ENCODE measurements at places on chromosomes 2 and 18.

DNA sequence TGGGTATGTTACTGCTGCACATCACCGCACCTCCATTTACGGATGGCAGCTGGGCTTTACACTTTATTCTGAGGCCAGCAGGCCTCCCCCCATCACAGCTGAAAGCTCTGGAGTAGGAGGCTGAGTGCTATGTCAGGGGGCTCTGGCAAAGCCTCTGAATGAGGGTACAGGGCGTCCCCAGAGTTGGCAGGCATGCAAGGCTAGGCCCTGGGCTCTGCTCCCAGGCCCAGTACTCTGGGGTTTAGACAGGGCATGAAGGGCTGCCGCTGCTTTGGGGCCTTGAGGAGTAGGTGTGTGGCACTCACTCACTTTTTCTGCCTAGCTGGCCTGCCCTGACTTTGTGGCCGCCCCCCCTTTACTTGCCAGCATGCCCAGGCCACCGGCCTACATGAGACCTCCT lies 90.8 kb downstream of the WDSUB1 start:
- DNase-seq, result no peak

DNA sequence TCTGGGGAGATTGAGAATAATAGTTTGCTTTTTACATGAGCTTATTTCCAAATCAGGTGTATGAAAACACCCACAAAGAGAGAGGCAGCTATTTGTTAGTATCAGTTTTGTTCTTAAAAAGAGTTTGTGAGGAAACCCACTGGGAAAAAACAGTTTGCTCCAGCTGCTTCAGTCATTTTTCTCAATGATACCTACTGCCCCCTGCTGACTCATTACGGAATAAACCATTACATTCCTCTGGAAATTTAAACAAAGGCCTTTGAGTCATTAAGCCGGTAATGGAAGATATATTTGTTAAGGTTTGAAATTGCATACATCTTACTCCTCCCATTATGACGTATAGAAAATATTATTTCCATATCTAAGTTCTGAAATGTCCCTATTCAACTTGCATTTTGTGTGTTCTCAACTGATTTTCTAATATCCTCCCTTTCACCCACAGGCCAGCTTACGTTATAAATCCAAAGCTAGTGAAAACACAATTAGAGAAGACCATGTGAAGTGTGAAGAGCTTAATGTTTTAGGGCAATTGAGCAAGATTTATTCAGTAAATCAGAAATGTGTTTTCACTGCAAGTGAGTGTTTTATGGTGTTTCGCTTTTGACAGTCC lies 761.6 kb downstream of the DSC3 start:
- DNase-seq, result peak; percentile 5

GRCh38 chr2:183063083-183063482 lies 15.5 kb upstream of the DUSP19 start:
- no peak for DNase-seq

DNA sequence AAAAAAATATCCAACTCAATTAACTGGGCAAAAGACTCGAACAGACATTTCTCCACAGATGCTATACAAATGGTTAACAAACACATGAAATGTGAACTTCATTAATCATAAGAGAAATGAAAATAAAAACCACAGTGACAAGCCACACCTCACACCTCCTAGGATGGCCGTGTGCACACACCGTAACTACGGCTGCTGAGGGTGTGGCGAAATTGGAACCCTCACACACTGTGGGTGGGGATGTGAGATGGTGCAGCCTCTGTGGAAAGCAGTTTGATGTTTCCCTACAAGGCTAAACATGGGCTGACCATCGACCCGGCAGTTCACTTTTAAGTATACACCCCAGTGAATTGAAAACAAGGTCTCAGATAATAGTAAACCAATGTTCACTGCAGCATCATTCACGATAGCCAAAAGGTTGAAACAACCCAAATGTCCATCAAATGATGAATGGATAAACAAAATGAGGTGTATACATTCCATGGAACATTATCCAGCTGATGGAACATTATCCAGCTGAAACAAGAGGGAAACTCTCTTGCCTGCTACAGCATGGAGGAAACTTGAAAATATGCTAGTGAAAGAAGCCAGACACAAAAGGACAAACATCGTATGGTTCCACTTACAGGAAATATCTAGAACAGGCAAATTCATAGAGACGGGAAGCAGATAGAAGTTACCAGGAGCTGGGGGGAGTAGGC lies 32.2 kb downstream of the ZAP70 start:
- DNase-seq, result no peak

DNA sequence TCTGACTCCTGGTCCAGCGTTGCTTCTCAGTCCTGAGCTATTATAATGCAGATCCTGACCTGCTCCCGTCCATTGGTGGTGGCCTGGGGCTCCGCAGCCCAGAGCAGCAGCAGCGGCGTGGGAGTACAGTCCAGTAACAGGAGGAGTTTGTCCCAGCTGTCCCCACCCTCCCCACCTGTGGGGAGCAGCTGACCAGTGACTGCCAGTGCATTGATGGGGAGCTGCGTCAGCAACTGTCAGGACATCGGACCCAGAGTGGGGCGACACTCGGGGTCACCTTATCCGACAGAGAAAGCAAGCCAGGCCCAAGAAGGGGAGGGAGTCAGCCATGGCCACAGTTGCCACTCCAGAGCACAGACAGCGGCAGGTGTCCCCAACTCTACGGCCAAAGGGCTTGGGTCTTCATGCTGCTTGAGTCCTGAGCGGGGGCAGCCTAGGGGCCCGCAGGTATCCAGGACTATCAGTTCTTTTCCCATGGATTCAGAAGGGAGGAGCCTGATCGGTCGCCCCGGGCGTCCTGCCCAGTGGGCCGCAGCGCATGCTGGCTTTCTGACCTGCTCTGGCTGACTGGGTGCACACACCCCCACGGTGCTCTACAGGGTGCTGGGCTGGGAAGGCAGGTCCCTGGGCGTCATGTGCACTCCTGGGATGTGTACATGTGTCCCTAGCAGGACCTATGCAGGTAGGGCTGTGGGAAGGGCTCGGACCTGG lies 29.7 kb downstream of the DNMT3A start:
- no peak for DNase-seq

DNA sequence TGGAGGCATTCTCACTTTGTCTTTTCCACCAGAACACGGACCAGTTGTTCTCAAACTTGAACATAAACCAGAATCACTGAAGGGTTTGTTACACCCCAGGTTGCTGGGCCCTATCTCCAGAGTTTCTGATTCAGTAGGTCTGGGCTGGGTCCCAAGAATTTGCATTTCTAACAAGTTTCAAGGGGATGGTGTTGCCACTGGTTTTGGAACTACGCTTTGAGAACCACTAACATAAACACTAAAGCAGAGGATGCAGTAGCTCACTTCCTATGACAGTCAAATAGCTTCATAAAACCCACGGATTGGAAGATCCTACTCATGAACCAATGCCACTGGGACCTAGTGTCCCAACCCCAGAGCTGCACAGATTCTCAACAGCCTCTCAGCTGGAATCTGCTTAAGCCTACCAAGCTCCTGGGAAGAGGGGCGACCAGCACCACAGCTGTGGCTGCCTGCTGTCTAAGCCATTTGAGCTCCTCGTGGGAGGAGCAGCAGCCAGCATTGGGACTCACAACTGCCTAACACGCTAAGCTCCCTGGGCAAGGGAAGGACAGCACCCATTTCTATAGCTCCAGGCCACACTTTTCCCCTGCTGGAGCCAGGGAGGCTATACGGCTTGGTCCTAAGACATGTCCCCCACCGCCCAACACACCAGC lies 62.5 kb downstream of the C1D start:
- no peak for DNase-seq

DNA sequence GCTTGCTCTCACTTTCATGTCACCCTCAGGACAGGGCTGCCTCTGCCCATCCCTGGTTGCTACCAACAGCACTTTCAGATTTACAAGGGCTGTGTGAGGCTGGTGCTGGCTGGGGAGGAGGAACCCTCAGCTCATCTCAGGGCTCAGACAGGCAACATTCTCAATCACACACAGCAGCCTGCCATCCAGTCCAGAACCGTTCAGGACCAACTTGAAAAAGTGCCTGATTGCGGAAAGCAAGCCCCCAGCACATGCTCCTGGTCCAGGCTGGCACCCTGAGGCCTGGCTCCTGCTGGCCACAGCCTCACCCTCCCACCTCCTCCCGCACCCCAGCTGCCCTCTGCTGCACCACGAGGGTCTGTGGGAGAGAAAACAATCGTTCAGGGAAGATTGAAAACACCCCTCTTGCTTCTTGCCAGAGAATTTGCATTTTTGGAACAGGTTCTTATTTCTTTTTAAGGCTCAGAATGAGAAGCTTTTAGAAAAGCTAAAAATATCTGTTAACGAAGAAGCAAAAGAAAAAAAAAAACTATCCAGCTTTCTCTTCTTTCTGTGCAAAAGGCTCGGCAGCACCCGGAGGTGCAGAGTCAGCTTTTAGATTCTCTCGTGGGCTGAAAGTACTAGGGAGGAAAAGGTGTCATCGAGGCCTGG lies 403.8 kb upstream of the ID2 start:
- no peak for DNase-seq

All from T1000 (cell line).